ENCODE measurements at places on chromosomes 11 and 22. TPM values are rescaled to one million over a fixed set of nuclear protein-coding genes. Genes with fewer than 3 reads are reported as not detected.

RHOD gene
- total RNA-seq: 122 TPM

SHISA8 gene
- total RNA-seq: not detected

CARD10 gene
- total RNA-seq: 19.5 TPM

SHISAL1 gene
- 0.26 TPM for total RNA-seq

MMP1 gene
- not detected for total RNA-seq

MICALL1 gene
- total RNA-seq: 106 TPM

DDX10 gene
- total RNA-seq: 13.1 TPM

UBQLNL gene
- total RNA-seq: not detected

DNA sequence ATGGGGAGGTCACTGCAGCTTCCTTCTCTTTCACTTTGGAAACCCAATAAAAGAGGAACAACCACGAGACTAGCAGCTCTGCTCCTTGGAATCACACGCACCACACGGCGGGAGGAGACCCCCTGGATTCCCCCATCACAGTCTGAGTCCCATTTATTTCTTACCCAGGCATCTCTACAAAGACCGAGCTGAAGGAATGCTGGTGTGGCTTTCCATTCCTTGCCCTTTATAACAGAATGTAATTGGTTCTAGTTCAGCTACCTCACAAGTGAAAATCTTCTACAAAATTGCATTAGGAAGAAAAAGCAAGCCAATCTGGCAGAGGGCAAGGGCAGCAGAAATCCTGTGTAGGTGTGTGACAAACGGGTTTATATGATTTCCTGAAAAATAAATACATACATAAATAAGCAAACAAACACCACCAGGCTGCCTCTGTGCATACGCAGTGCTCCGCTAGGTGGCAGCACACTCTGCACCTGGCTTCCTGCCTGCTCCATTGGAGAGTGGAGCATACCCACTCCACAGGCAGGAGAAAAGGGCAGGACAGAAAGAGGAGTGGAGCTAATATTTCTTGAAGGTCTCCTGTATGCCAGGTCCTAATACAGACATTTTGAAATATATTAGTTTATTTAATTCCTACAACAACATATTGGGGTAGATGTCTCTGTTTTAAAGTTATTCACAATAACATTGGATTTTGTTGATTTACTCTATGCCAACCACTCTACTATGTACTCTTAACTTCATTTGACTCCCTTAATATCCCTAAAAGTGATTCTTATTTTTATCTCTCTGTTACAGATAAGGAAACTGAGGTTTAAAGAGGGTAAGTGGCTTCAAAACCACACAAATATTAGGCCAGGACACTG is 673.1 kb downstream of the KCNA4 start:
- H3K4me1 ChIP-seq: no peaks in the 10 kb centered on the region
- H3K4me3 ChIP-seq: no peak overlapping the region
- DNase-seq: peak; percentile 0
- no peak overlapping the region for H3K27ac ChIP-seq
- H3K27me3 ChIP-seq: no peaks in the 10 kb centered on the region

GRCh38 chr11:111963931-111964340 is 26.8 kb downstream of the DIXDC1 start:
- peaks cover 3% of the 10 kb centered on the region for H3K4me1 ChIP-seq
- H3K4me3 ChIP-seq: no peak overlapping the region
- H3K36me3 ChIP-seq: no peaks in the 10 kb centered on the region

- no peak overlapping the region for H3K27ac ChIP-seq
- no peaks in the 10 kb centered on the region for H3K27me3 ChIP-seq
- no peaks in the 10 kb centered on the region for H3K36me3 ChIP-seq
- peaks cover 20% of the 10 kb centered on the region for H3K4me1 ChIP-seq
These were observed 4.8 kb downstream of the VPS26B start for GRCh38 chr11:134229126-134229790.

- no peaks in the 10 kb centered on the region for H3K36me3 ChIP-seq
- DNase-seq: no peak
- H3K4me3 ChIP-seq: no peak overlapping the region
- H3K27me3 ChIP-seq: no peaks in the 10 kb centered on the region
- no peak overlapping the region for H3K27ac ChIP-seq
These were observed 369.4 kb upstream of the B3GAT1 start for GRCh38 chr11:134781380-134781866.

GRCh38 chr11:120425527-120425926 is 86.0 kb upstream of the GRIK4 start:
- H3K27me3 ChIP-seq: no peaks in the 10 kb centered on the region
- H3K27ac ChIP-seq: no peak overlapping the region
- no peaks in the 10 kb centered on the region for H3K4me1 ChIP-seq
- H3K4me3 ChIP-seq: no peak overlapping the region
- H3K36me3 ChIP-seq: peaks cover 78% of the 10 kb centered on the region

GRCh38 chr11:118914178-118914918 is 11.4 kb downstream of the BCL9L start:
- DNase-seq: no peak
- no peaks in the 10 kb centered on the region for H3K27me3 ChIP-seq
- peaks cover 94% of the 10 kb centered on the region for H3K4me1 ChIP-seq
- peak overlapping the region; percentile 39 for H3K4me3 ChIP-seq

DNA sequence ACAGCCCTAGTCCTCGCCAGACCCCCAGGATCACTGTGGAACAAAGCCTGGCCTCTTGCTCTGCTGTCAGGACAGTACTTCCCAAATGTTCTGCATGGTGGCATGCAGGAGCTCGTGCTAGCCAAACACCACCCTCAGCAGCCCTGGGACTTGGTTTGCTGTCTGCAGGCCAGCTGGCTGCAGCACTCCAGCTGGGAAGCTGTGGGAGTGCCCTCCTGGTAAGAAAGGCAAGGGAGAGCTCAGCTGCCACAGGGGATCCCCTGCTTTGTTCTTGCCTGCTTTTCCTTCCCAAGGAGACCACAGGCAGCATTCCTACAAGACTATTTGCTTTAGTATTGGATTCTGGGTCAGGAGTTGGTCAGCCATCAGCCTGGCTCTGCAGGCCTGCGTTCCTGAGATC is 27.9 kb downstream of the TCIRG1 start:
- no peak overlapping the region for H3K27ac ChIP-seq
- no peaks in the 10 kb centered on the region for H3K27me3 ChIP-seq
- no peak overlapping the region for H3K4me3 ChIP-seq
- no peak for DNase-seq
- H3K4me1 ChIP-seq: no peaks in the 10 kb centered on the region

GRCh38 chr11:58276151-58276550 is 8.1 kb upstream of the OR10W1 start:
- H3K27ac ChIP-seq: no peak overlapping the region
- no peaks in the 10 kb centered on the region for H3K27me3 ChIP-seq
- no peak overlapping the region for H3K4me3 ChIP-seq
- H3K36me3 ChIP-seq: no peaks in the 10 kb centered on the region

DNA sequence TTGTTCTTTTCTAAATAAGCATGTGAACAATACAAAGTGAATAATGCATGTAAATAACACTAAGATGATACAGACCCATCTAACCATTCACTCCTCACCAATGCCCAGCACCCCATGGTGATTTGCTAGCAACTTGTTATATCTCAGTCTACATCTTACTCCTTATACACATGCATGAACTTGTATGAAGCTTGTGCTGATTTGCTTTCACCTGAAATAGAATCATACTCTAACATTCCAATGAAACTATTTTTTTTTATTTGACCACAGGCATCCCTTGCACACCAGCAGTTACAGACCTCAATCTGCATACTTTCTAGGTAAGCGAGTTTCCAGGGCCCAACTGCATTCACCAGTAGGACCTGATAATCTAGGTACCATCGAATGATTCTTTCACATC is 873.6 kb downstream of the OPCML start:
- no peak overlapping the region for H3K4me3 ChIP-seq
- no peaks in the 10 kb centered on the region for H3K4me1 ChIP-seq
- no peaks in the 10 kb centered on the region for H3K27me3 ChIP-seq
- no peaks in the 10 kb centered on the region for H3K36me3 ChIP-seq
- no peak overlapping the region for H3K27ac ChIP-seq
- DNase-seq: no peak

Data from esophagus squamous epithelium (tissue), 5 donors.